ENCODE measurements at places on chromosomes 4 and X.

GRCh38 chr4:81883004-81883403, 411.3 kb upstream of the RASGEF1B start:
- DNase-seq = no peak

DNA sequence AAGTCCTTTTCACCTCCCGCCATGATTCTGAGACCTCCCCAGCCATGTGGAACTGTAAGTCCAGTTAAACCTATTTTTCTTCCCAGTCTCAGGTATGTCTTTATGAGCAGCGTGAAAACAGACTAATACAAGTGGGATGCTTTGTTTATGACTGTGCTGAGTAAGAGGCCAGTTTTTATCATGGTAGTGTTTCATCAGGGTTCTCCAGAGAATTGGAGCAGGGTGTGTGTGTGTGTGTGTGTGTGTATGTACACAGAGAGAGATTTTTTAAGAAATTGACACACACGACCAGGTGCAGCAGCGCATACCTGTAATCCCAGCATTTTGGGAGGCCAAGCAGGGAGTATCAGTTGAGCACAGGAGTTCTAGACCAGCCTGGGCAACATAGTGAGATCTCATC, 34.6 kb upstream of the SLC2A9 start:
- no peak for DNase-seq

DNA sequence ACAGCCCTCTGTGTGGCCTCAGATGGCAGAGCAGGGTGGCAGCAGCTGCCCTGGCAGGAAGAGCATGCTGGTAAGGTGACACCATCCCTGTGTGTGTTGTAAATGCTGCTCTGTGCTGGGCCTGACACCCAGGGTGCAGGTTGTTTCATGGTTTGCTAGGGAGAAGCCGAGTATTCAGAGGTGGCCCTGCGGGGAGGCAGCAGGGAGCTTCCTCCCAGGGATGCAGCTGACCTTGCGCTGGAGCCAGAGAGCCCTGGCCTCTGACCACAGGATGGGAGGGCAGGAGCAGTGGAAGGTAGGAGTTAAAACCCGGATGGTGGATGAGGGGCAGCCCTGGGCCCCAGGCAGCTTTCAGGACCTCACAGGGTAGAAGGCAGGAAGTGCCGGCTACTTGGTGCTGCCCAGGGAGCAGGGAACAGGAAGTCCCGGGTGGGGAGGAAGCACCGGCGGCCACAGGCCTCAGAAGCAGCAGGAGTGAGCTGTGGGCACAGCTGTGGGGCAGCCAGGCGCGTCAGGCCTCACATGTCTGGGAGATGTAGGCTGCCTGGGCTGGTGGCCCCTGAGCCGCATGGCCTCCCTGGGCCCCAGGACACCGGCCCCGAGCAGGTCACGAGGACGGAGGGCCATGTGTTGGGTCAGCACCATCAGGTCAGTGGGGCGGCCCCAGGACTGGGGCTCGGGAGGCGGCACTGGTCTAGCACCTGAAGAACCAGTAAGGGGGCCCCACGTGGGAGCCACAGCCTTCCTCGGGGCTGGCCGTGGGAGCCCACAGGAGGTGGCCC, 19.1 kb downstream of the SH3BP2 start:
- DNase-seq = peak; percentile 81

- DNase-seq = peak; percentile 60
Measured at GRCh38 chrX:118115953-118116712, 477 bp downstream of the KLHL13 start.

- no peak for DNase-seq
Measured at GRCh38 chr4:120008957-120009356, 57.7 kb downstream of the MAD2L1 start.

- no peak for DNase-seq
Measured at GRCh38 chr4:155609455-155610059, 57.1 kb upstream of the GUCY1A1 start.

DNA sequence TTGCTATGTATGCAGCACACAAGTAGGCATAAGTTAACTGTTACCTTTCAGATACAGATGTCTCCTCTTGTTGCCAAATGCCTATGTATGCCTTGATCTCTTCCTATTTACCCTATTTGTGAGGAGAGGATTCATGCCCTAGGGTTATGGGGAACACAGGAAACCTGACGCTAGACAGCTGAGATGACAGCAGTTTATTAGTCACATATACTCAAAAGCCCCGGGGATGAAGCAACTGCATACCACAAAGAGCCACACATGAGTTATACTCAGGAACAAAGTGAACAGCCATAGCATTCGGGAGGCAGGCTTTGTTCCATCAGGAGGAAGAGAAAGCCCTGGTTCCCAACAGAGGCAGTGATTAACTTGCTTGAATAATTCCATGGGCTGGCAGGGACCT, 1011.7 kb upstream of the PCDH7 start:
- no peak for DNase-seq

DNA sequence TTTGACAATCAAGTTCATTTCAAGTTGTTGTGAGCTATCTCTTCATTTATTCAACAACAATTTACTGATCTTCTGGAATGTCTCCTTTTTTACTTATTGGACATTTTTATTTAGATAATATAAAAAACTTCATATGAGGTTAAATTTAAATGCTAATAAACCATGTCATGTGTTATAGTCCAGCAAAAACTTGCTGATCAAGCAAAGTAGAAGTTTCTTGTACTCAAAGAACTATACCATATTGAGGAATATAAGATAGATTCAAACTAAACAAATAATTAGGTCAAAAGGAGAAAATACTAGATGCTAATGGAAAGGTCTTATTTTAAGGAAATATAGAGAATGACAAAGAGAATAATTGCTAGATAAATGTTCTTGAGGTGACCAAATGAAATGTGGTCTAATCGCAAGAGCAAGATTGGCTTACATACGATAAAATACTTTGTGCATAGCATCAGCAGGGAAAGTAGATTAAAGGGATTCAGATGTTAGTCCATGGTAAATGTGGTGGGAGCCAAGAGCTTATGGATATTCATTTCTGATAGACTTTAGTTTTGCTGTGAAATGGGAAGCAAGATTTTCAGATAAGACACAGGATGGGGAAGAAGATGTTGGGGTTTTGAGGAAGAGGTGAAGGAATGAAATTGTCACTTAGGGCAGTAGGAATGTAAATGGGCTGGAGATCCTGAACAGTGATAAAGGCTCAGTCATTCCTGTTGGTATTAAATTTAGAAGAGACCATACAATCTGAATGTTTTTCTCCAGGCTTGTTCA, 229.5 kb downstream of the MAPK10 start:
- DNase-seq = no peak

DNA sequence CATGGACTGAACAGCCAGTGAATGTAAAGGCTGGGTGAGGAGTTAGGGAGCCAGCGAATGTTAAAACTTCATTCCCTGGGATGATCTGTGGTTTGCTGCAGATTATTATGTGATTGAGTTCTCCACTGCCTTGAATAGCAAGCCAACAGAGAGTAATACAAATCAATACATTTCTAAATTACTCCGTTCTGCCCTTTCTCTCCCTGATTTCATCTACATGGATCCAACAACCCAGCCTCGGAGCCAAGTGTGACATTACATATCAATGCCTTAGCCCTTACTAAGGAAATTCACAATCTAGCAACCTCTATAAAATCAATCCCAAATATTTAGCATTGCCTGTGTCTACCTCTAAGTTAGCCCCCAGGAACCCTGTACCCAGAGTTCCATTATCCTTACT, 11.0 kb downstream of the HSD17B13 start:
- no peak for DNase-seq

DNA sequence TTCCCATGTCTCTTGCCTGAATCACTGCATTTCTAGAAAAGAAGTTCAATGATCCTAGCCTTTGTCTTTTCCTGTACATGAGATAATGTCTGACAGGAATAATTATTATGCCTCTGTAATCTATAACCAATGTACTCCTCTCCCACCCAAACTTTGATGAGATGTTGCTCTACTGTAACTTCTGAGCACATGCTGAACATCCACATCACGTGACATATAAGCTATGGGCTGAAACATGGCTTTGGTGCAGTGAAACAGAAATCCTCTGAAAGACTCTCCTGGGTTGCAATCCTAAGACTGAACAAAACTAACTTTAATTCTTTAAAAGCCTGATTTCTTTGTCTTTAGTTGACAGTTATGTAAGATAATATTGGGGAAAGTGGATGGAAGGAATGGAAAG, 1.5 kb upstream of the ADAD1 start:
- no peak for DNase-seq

- DNase-seq = no peak
Measured at GRCh38 chr4:123750044-123750443, 353.4 kb downstream of the SPRY1 start.

DNA sequence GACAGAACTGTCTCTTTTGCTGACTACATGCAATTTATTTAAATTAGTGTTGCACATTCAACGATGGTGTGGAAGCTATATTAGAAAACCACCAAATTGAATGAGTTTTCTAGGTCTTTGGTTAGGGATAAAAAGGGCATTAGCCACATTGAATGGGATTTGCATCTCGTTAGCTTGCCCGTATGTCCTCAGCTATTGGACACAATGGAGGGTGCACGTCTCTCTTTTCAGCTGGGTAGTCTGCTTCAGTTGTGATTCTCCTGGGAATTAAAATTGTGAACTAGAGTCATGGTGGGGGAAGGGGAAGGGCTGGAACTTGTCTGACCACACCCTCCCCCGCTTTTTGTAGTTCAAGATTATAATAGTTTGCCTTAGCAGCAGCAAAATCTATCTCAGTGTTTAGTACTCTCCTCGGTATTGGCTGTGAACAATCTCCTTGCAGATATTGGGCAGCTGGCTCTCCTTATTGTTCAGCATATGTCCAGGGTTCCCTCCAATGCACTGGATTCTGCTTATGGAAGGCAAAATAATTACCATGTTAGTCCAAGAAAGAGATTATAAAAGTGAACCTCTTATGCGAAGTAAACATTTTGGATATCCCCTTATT, 23.3 kb downstream of the TRIM2 start:
- no peak for DNase-seq

- no peak for DNase-seq
Measured at GRCh38 chrX:155744534-155744933, 131.8 kb upstream of the TMLHE start.

- no peak for DNase-seq
Measured at GRCh38 chrX:110215411-110215810, 102.5 kb downstream of the AMMECR1 start.

- no peak for DNase-seq
Measured at GRCh38 chr4:128513664-128514484, 226.3 kb upstream of the PGRMC2 start.

DNA sequence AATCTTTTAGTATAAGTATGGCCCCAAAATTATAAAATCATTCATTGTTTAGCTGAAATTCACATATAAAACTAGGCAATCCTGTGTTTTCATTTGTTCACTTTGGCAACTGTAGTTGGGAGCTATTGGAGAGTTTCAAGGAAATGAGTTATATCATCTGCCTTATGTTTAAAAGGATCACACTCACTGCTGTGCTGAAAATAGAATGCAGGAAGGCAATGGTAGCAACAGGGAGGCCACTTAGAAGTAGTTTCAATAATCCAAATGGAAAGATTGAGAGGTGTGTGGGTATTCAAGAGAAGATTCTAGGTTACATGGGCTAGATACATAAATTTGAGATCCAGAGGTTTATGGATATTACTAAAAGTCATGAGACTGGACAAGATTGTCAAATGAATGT, 184.9 kb downstream of the PDGFC start:
- DNase-seq = no peak

- peak; percentile 68 for DNase-seq
Measured at GRCh38 chrX:106999002-106999975, 723 bp downstream of the MORC4 start.

DNA sequence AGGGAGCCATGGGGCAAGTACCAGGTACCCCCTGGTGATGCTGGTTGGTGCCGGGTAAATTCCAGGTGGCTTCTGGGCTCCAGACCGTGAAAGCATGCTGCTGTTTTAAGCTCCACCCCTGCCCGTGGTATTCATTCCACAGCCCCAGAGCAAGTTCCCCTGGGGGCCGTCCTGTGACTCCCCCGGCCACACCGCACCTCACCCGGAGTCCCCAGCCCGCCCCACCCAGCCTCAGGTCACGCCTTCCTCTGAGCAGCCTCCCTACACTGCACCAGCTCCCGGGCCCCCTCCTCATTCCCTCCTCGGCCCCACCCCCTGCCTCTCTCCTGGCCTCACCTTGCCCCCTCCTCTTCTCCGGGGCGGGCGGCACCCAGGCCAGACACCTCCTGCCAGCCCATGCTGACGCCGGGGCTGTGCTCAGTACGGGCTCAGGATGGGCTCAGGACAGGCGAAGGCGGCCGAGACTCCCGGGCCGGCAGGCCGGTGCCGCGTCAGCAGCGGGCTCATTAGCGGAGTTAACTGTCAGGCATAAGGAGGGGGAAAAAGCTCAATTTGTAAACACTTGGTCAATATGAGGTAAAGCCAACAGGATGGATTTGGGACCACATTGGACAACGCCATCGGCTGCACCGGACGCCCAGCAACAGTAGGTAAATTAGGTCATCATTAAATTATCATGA, 127.4 kb downstream of the FAM53A start:
- DNase-seq = no peak

- DNase-seq = no peak
Measured at GRCh38 chr4:48184882-48185281, 50.8 kb upstream of the TXK start.

GRCh38 chrX:136768469-136769084, 12.2 kb downstream of the ARHGEF6 start:
- peak; percentile 63 for DNase-seq

GRCh38 chr4:112426416-112426815, 89.6 kb downstream of the NEUROG2 start:
- DNase-seq = no peak

DNA sequence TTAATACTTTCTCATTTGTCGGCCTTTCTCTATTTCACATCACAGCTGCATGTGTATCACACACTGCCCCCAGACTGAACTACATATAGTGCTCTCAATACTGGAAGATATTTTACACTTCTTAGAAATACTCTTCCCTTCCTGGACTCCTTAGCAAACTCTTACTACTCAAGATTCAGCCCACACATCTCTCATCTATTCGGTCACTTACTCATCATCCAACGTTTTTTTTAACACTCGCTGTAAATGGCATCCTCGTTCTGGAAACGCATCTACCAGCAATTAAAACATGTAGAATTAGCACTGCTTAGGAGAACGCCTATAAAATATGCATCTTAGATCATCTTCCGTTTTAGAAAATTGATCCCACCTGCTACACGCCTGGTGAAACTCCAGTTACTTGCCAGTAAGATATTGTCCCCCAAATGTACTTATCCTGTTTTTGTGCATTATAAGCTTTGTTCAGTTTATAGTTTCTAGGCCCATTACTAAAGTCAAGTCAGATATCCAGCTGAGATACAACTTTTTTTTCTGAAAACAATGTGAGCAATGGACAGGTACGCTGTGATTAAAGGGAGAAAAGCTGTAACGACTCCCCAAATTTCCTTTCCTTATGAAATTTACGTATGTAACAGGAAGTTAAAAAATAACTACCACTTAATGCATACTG, 1.0 kb downstream of the LRP2BP start:
- DNase-seq = no peak

Data from sciatic nerve (tissue), 2 donors.